ENCODE measurements at places on chromosomes 12 and 14. TPM values are rescaled to one million over a fixed set of nuclear protein-coding genes. Genes with fewer than 3 reads are reported as not detected.

- DNase-seq = no peak
Observed at GRCh38 chr14:53879022-53879686, 77.5 kb downstream of the BMP4 start.

- DNase-seq = no peak
Observed at GRCh38 chr14:39664646-39665045, 232.4 kb upstream of the FBXO33 start.

- no peak for DNase-seq
Observed at GRCh38 chr14:74573421-74574089, 38.5 kb downstream of the LTBP2 start.

DNA sequence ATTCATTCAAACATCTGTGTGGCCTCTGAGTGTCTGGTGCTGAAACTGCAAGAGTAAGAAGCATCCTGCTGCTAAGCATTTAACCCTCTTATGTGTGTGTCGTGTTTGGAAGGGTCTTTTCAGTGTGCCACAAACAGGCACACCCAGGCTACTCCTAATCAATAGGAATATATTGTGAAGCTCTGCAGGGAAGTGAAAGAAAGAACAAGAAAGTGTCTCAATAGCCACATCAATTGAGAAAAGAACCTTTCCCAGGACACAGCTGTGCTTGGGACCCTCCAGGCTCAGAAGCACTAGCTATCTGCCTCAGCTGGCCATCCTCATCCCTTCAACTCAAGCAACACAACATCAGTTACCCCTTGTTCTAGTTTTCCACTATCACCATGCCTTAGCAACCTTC, 13.4 kb upstream of the KRAS start:
- DNase-seq = no peak

DNA sequence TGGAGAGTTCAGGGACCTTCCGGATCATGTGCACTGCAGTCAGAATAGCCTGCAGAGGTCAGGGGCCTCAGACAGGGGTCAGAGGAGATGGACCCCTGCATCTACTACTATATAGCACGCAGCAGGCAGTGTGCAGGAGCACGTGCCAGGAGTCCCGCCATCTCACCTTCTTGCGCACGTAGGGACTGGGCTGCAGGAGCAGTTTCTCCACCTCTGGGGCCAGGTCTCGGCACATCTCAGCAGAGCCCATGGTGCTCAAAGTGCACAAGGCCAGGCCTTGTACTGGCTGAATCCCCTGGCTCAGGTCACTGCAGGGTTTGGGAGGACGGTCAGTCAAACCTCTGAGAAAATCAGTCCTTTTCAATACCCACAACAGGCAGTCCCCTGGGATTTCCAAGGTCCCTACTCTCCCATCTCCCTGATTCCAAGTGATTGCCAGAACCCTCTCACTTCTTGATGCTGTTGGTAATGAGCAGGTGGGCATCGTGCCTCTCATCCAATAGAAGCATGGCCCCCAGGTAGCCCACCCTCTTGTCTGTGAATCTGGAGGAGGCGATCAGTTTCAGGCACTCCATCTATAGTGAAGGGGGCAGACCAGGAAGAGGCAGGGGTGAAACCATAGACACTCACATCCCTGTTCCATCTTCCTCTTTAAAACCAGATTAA, 1.3 kb downstream of the AP1G2 start:
- DNase-seq = no peak

DNA sequence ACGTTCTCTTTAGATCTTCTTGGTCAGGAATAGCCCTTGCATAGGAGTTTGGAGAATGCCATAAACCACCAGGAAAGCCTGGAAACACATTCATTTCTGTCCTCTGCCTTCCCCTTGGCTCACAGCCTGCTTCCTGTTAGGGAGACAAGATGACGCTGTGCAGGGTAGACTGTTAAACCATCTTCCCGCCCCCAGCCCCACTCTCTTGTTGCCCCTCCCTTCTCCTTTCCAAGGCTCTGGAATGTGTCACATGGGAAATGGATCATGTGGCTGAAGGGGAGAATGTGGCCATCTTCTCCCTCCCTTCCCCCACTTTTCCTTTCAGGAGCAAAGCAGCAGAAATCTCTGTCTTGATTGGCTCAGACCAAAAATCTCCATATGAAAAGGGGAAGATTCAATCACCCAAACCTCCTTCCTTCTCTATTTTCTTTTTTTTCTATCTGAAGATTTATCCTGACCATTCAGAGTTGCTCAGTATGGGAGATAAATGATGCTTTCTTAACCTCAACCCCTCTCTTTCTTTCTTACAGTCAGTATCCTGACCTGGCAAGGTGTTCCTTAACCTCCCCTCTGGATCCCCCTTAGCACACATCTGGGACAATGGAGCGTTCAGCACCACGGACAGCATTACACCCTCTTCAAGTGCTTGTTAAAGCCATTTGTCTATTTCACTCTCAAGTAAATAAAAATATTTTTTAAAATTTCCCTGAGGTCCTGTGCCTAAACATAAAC, 11.4 kb downstream of the GPR19 start:
- peak; percentile 60 for DNase-seq

DNA sequence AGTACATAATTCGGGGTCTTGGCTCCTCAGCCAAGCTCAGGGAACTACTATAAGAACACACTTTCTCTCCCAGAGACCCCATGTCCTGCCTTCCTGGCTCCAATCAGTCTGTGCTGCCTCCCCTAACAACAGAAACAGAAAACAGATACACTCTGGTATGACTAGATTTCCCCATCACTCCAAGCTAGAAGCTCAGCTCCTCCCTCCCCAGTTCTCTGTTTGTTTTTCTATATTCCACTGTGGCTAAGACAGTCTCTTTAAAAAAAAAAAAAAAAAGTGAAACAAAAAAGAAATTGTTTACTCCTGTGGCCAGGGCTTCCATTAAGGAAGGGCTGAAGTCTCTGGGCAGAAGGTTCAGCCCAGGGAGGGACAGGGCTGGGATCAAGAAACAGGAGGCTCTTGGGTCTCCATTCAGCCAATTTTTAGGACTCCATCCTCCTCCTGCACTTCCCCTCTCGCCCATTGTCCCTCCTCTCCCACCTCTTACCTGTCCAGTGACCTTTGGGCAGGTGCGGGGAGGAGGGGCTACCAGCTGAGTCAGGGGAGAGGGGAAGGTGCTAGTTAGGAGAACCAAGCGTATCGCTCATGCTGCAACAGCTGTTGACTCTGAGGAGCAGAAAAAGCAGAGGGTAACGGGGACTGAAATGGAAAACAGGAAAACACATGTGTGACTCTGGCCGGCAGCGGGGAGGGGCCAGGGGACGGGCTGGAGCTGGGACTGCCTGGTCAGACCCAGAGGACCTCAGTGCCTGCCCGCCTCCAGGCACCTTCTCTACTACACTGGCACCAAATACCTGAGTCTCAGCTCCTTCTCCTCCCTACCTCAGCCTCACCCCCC, 4.1 kb upstream of the SLC7A7 start:
- DNase-seq = peak; percentile 84

DNA sequence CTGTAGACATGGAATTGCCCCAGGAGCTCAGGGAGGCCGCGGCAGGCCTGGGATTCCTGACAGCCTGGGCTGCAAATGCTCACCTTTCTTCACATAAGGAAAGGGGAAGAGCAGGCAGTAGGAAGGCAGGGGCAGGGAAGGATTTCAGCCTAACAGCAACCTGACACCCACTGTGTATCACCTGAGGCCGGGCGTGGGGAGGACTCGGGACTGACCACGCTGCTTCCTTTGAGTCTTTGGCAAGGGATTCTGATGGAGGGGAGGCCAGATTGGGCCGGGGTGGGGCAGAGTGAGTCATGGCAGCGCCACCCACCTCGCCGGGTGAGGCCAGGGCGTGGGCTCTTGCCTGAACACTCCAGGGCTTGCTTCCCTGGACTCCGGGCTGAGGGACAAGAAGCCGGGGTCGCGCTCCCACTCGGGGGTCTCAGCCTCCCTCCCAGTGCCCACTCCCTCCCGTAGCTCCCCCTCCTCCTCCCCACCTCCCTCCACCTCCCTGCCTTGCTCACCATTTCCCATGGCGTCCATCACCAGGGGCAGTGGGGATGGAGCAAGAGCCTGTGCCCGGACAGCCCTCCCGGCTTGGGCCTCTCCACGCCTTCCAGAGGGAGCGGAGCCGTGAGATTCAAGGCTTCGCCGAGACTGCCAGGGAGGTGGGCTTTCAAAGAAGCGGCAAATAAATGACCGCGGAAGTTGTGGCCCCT, 247.9 kb upstream of the RTL1 start:
- peak; percentile 12 for DNase-seq

- DNase-seq = no peak
Observed at GRCh38 chr14:89620436-89620835, 203.4 kb upstream of the FOXN3 start.

DNA sequence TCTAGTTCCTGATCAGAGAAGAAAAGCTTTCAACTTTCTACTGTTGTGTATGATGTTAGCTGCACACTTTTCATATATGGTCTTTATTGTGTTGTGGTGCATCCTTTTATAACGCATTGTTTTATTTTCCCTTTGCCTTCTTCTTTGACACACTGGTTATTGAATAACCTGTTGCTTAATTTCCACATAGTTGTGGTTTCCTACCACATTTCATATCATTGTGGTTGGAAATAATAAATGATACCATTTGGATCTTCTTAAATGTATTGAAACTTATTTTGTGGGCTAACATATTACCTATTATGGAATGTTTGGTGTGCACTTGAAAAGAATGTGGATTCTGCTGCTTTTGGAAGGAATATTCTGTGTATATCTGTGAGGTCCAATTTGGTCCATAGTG, 64.9 kb downstream of the GPHN start:
- no peak for DNase-seq

GRCh38 chr14:21791749-21792148, 118.1 kb upstream of the OR4E1 start:
- no peak for DNase-seq

- DNase-seq = no peak
Observed at GRCh38 chr14:91861091-91861490, 6.2 kb downstream of the TC2N start.

DNA sequence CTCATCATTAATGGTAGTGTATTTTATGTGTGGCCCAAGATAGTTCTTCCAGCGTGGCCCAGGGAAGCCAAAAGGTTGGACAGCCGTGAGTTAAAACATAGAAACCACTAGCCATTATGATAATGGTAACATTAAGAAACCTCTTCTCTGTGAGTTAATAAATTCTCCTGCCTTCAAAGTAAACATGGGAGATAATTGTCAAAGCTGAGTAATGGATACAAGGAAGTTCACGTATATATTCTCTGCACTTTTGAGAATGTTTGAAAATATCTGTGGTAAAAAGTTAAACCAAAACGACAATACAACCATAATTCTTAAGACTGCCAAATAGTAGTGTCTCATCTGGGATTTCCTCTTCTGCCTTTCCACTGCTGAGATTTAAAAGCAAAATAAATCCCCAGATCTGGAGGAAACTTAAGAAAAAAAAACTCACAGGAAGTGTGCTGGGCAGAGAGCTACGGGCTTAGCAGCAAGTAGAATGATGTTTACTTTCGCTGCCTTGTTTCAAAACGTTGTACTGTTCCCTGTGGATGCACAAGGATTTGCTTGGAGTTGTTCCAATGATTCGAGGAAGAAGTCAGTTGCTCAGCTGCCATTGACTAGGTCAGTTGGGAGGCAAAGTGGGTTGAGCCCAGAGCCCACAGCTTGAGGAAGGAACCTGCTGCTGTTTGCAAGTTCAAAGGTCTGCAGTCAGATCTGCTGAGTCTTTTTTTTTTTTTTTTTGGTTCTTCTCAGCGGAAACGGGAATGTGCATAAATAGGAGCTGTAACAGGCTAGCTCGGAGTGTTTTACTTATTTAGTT, 1.7 kb downstream of the TPCN1 start:
- peak; percentile 84 for DNase-seq

DNA sequence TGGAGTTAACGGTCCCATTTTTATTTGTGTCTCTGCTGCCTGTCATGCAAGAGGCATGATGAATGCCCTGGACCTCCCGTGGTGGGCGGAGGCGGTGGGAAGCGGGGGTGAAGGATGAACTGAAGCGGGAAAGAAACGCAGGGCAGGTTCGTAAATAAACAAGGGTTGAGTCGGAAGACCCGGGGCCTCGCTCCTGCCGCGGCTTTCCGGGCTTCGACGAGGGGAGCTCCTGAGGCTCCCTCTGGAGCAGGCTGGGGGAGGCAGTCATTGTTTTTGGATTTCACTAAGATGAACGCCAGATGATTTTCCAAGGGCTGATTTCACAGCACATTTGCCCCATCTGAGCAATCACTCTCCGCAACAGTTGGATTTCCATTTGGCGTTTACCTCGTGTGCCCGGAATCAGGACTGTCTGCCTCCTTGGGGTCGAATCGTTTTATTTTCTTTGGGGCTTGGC, 130.2 kb downstream of the SLC38A6 start:
- no peak for DNase-seq

DNA sequence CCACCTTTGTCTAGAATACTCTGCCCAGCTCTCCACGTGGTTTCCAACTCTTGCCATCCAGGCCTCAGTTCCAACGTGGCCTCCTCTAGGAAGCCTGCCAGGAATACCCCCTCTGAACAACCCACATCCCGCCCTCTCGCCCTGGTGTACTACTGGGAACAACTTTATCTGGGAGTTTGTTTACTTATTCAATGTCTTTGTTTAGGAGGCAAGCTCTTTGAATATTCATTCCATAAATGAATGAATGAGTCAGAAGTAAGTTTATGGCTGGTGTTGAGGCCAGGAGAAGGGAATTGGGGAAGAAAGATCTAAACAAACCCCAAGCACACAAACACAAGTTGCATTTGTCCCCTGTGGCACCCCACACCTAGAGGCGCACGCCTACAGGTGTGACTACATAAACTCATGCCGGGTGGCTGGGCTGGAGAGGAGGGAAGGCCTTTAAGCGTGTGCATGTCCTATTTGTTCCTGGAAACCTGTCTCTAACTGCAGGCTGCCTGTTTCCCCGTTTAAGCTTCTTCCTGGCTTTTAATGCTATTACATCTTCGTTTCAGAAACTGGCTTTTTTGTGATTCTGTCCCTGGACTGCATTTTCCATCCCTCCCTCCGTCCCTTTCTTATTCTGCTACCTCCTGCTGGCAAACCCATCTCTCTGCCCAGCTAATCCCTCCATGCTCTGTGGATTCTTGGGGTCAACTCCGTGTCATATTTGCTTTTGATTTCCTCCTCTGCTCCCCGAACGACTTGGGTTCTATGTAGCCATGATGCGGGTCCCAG, 57.9 kb downstream of the FZD10 start:
- DNase-seq = no peak

DNA sequence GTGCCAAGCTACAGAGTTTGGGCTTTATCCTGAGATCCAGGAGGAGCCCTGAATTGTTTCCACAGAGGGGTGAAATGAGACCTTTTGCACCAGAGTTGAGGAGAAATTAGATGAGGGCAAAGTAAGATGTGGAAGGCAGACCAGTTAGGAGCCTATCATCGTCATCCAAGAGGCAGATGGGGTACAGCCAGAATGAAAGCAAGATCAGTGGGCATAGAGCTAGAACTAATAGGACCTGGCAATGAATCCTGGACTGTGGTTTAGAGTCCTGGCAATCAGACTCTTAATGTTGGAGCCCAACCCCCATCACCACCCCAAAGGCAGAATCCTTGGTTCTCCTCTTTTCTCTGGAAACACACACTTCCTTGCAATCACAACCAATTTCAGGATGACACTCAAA, 166.6 kb upstream of the HMGA2 start:
- DNase-seq = peak; percentile 16

The FOXN4 gene
- total RNA-seq = not detected

The TEX52 gene
- total RNA-seq = not detected

The STAB2 gene
- not detected for total RNA-seq

The SLC17A8 gene
- total RNA-seq = not detected

The TIGAR gene
- total RNA-seq = 9.3 TPM

The NELL2 gene
- not detected for total RNA-seq

The CEP290 gene
- 6.4 TPM for total RNA-seq

The B4GALNT3 gene
- 0.11 TPM for total RNA-seq

Data from GM23248 (cell line).